Trophoblast cell (in vitro differentiated cells and primary cell): ENCODE measurements at places on chromosomes 5 and 9.
A peak's percentile ranks its signal among the peaks of the same experiment; 100 is the strongest.

GRCh38 chr5:181105391-181106025, 25.5 kb downstream of the OR2V1 start:
- no peak for DNase-seq

GRCh38 chr9:6641056-6641455, 4.5 kb downstream of the GLDC start:
- no peak for DNase-seq

- DNase-seq = peak; percentile 40
These were observed 30.4 kb downstream of the NFX1 start for GRCh38 chr9:33320568-33321261.

DNA sequence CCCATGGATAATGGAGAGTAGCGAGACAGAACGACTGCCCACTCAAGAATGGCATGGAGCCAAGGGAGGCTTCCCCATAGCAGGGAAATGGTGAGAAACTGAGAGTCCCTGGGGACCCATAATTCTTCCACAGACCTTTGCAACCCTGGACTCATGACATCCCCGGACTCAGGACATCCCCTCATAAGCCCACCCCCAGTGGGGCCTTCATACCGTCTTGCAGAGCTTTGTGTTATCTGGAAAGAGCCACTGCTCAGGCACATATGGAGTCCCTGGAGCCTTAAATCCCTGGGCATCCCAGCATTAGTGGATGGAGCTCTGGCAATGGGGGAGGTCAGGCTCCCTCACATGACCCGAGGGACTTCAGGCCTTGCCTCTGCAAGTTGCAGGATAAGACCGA, 865.4 kb upstream of the ARRDC3 start:
- no peak for DNase-seq

GRCh38 chr5:15606197-15606596, 106.2 kb downstream of the FBXL7 start:
- no peak for DNase-seq

- DNase-seq = no peak
These were observed 462.5 kb upstream of the TYRP1 start for GRCh38 chr9:12230708-12231107.

DNA sequence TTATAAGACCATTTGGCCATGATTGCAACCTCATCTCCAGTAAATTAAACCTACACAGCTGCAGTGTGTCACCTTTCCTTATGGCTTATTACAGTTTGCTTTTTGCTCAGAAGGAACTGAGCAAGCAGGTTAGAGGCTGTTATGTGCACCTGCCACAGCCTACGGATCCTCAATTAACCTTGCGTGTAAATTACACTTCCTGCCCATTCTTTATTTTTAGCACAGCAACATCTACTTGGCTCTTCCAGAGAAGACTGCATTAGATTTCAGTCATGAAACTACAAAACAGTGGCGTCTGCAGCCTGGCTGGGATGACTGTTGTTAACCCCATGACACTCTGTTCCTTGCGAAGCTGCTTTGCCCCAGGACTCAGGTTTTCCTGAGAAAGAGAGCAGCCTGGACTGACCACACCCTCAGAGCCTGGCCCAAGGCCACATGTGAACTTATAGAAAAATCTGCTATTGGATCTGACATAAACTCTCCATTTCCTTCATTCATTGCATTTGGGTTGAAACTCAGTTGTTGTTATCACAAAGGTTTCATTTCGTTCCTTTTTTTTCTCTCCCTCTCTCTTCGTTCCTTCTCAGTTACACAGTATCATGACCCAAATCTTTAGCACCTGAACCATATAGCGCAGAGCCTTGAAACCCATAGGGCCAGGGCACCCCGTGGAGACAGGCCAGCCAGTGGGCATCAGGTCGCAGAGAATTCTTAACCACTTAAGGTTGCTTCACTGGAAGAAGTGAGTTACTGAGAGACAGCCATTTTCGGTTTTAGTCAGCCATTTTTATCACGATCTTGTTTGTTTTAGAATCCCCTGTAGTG, 138.6 kb downstream of the PALM2AKAP2 start:
- DNase-seq = no peak

DNA sequence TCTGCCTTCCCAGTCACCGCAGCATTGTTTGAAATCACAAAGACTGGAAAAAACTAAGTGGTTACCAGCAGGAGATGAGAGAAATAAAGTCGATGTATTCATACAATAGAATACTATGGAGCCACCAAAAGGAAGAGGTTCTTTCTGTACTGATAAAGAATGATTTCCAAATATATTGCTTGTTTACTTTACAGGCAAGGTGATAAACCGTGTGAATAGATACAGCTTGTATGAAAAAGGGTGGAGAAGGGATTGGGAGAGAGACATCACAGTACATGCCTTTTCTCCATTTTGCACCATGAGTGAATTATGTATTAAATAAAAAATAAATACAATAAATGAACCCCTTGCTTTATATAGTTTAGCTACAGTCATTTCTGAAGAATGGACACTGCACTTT, 91.7 kb downstream of the RFK start:
- no peak for DNase-seq

DNA sequence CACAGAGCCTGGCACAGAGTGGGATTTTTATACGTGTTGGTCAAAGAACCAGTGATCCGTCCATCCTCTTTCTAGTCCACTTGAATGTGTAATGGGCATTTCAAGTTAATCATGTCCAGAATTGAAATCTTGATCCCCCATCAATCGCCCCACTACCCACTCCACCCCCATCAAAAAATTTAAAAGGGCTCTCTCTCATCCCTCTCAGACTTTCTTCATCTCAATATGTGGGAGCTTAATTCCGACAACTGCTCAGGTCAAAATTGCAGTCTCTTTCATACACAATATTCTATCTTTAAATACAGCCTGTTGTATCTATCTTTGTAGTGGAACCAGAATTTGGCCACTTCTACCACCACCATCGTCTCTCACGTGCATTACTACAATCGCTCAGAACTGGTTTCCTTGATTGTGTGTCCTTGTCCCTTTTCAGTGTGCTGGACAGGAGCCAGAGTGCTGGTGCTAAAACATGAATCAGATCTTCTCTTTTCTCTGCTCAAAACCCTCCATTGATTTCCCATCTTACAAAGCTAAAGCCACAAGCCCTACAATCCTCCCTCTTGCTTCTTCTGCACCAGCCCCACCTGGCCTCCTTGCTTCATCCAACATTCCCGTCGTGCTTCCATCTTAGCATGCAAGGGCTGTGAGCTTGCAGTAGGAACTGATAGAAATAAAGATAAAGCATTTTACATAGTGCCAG, 786 bp upstream of the KIF3A start:
- peak; percentile 72 for DNase-seq

DNA sequence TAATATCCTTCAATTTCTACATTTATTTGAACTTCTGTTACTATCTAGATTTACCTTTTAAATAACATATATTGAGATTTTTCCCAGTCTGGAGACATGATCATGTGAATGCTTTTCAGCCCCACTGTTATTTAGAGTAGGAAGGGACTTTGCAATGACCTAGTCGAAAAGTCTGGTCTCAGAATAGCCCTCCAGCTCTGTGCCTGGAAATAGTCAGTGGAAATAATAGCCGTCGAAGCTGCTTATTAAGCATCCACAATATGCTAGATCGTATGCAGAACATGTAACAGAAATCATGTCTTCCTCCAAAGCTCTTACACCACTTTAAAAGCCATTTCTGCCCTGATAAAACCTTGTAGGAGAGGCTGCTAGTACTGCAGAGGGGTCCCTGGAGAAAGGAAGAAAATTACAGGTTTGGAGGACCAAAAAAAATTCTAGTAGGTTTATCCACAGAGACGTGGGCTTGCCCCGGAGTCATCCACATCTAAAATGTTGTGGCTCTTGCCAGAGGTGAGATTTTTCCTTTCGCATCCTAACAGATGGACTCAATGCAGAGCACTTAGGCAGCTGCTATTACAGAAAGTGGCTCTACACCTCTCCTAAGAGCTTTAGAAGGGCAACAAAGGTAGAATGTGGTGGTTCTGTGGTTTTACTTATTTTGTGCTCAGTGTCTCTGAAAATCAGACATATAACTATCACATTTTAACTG, 2.5 kb upstream of the FGF1 start:
- no peak for DNase-seq

DNA sequence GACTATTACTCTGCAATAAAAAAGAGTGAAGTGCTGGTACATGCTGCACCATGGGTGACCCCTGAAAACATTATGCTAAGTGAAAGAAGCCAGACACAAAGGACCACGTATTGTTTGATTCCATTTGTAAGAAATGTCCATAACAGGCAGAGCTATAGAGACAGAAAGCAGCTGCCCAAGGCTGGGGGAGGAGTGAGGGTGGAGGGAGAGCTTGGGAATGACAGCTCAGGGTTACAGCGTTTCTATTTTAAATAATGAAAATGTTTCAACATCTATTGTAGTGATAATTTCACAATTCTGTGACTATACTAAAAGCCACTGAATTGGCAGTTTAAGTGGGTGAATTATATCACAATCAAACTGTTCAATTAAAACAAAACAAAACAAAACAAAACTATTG, 81.7 kb downstream of the MYO10 start:
- no peak for DNase-seq

- DNase-seq = no peak
These were observed 5.0 kb upstream of the COL23A1 start for GRCh38 chr5:178595150-178595549.

DNA sequence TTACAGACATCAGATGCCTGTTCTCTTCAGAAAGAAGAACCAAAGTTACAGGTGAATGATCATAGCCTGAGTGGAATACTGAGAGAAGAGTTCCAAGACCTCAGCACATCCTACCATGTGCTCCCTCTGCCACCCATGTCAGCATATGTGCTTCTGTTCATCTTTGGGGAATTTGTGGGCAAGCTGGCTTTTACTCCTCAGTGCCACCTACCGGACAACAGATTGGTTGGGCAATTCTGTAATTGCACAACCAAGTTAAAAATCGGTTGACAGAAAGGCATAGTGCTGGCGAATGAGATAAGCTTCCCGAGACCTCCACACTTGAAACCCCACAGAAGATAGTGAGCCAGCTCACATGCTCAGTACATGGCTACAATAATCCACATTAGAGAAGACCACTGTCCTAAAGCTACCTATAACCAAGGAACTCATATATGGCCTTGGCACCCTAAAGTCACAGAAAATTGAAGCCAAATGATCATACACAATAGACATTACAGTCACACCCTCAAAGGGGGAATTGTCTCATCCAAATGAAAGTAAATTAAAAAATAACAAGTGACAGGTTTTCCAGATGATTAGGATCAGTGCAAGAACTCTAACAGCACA, 1238.0 kb upstream of the NUDT12 start:
- DNase-seq = peak; percentile 41

DNA sequence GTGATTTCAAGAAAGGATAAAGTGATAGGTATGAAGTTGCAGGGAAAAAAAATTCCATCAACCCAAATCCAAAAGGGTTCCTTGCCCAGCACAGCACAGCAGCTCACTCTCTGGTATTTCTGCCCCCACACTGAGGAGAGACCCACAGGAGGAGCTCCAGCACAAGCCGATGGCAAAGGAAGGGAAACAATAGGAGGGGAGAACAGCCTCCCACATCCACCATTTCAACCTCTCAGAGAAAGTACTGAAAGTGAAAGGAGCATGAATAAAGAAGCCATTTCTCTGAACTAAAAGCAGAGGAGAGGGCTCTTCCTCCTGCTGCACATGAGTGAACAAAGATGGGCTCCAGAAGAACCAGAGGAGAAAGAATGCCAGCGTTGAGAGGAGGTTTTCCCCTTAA, 54.9 kb upstream of the ZSWIM6 start:
- no peak for DNase-seq

- DNase-seq = no peak
These were observed 110.1 kb upstream of the IRX2 start for GRCh38 chr5:2861605-2862004.

DNA sequence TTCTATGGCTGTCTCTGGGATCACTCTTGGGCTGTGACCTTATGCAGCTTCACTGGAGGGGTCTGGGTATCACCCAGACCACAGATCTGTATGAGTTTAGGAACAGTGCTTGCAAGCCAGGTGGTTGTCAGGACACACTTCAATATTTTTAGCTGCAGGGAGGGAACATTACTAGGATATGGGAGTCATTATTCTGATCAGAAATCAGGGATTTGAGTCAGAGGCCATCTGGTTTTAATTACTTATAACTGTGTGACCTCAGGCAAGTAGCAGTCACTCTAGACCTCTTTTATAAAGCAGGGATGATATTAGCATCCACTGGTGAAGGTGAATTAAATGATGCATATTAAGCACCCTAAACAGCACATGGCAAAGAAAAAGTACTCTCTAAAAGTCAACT, 60.1 kb upstream of the NMUR2 start:
- DNase-seq = no peak

DNA sequence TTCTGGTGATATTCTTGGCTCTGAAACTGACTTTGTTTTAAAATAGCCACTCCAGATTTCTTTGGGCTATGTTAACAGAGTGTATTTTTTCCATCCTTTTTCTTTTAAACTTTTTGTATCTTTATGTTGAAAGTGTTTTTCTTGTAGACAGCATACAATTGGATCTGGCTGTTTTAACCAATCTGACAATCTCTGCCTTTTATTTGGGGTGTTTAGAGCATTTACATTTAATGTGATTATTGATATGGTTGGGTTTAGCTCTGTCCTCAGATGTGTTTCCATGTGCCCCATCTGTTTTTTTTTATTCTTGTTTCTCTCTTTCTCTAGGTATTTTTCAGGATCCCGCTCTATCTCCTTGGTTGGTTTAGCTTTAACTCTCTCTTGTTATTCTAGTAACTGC, 10.7 kb downstream of the SLC6A18 start:
- no peak for DNase-seq

DNA sequence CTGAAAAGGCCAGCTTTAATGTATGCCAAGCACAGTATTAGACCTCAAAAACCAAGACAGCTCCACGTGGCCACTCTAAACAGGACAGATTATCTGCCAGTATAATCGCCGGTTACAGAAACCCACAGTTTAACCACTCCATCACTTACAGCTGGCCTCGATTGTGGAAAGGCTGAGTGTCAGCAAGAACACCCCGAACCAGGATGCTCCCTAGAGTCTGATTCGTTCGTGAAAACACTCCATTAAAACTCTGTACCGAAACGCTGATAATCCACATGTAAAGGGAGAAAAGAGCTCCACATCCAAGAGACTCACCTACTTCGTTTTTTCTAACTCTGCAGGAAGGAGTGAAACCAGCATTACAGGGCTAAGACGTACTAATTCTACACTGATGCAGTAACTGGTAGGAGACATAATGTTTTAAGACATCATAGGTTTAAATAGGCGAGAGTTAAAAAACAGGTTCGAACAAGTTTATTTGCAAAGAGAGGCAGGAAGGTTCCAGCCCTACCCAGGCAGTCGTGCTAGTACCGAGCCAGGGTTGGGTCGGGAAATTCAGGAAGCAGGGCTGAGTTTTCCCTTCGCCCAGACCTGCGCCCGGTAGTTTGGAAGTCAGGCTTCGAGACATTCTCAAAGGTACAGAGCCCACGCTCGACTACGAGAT, 949 bp downstream of the SERINC5 start:
- no peak for DNase-seq
